ENCODE measurements at places on chromosomes 12 and 14. TPM values are rescaled to one million over a fixed set of nuclear protein-coding genes. Genes with fewer than 3 reads are reported as not detected.

GRCh38 chr12:6772331-6772695 is at the start of gene LAG3:
Gene LAG3, plus strand, starts transcription at chr12:6772520. Its CDS starts 333 bp downstream, at chr12:6772853.
- no peak for DNase-seq

The FLRT2 gene
- total RNA-seq, result 20.5 TPM

DNA sequence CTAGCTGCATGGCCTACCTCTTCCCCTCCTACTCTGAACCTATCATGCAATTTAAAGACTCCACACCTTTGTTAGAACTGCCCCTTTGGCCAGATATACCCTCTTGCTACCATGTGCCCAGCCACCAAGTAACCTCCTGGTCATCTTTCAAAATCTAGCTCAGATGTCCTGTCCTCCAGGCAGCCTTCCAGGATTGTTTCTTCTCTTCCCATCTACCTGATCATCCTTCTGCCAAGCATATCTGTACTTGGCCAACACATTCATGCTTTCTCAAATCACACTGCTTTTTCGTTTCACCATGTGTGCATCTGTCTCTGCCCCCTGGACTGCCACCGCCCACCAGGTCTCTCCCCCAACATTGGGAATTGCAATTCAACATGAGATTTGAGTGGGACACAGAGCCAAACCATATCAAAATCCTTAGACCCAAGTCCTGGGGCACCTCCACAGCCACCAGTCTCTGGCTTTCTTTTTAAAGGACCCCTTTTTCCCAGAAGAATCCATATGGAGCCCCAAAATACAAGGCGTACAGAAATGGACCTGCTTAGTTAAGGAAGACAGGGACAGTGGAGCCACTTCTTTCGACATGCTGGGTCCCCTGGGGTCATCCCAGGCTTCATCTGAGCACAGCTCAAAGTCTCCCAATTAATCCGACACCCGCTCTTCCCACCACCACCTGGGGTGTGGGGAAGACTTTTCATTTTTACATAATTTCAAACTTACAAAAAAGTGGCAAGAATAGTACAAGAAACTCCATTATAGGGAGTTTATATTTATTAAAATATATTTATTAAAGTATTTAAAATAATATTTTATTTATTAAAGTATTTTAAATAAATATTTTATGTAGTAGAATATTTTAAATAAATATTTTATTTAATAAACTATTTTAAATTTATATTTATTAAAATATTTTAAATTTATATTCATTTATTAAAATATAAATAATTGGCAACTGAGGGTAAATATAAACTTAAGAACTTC is 7.9 kb upstream of the CMKLR1 start:
- no peak for DNase-seq

- DNase-seq, result no peak
These were observed 10.9 kb downstream of the DCP1B start for GRCh38 chr12:1993341-1993740.

The IKZF4 gene
- 8.2 TPM for total RNA-seq

GRCh38 chr14:104876251-104876699 is 11.2 kb downstream of the CEP170B start:
- no peak for DNase-seq

DNA sequence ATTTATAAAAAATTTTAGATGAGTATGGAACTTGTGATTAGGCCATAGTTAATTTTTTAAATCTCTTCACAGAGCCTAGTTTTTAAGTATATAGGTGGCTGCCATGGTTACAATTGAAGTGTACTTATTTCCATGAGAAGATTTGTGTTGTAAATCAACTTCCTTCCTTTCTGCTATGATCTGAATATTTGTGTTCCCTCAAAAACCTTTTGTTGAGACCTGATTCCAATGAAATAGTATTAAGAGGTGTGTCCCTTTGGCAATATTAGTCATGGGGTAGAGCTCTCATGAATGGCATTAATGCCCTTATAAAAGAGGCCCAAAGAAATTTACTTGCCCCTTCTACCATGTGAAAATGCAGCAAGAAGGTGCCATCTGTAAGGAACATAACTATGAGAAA is 28.8 kb downstream of the ETNK1 start:
- DNase-seq, result no peak
